RPMI8226 (cell line): ENCODE measurements at places on chromosomes 6 and 20.

- DNase-seq, result no peak
These were observed 12.4 kb downstream of the GRM1 start for GRCh38 chr6:146041282-146041681.

- DNase-seq, result peak; percentile 87
These were observed 3.0 kb upstream of the FOXO3 start for GRCh38 chr6:108557494-108558371.

DNA sequence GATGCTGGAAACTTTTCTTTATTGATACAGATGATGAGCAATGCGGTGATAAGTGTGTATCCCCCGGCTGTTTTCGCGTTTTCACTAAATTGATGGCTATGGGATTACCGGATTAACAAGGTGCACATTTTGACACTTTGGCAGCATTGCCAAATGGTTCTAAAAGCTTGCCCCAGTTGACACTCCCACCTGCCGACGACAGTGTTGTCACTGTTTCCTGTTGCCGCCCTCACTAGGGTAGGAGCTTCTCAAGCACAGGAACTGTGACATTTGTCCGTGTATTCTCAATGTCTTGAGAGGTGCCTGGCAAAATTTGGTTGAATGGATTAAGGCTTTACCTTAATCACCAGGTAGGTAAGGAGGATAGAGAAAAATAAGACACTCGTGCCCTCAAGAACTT, 9.8 kb upstream of the MAPK13 start:
- DNase-seq, result no peak

DNA sequence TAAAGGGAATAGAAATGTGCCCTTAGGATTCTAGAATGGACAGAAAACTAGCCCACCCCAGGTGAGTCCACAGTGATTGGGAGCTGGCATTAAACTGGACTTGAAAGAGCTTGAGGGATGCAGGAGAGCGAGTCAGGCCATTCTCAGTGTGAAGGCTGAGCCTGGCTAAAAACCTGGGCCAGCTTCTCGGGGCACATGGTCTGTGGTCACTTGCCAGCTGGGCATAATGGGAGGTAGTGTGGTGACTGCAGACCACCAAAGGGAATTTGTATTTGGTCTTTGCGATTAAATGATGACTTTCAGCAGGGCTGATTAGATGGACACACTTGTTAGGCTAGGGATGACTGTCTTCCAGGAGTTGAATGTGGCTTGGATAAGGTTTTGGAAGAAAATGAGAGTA, 71.3 kb downstream of the TULP4 start:
- DNase-seq, result no peak

GRCh38 chr6:40788661-40789655, 201.8 kb upstream of the LRFN2 start:
- no peak for DNase-seq

DNA sequence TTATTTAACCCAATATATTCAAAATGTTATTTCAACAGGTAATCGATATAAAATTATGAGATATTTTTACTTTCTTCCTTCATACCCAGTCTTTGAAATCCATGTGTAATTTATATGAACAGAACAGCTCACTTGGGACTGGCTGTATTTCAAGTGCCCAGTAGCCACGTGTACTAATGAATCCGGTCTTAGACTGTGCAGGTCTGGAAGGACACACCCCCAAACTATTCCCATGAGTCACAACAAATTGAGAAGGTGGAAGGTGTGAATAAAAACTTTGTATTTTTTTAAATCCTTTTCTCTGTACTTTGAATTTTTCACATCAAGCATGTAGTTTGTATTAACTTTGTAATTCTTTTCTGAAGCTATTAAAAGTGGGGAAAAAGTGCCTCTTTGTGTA, 2.8 kb downstream of the UNC5CL start:
- no peak for DNase-seq

DNA sequence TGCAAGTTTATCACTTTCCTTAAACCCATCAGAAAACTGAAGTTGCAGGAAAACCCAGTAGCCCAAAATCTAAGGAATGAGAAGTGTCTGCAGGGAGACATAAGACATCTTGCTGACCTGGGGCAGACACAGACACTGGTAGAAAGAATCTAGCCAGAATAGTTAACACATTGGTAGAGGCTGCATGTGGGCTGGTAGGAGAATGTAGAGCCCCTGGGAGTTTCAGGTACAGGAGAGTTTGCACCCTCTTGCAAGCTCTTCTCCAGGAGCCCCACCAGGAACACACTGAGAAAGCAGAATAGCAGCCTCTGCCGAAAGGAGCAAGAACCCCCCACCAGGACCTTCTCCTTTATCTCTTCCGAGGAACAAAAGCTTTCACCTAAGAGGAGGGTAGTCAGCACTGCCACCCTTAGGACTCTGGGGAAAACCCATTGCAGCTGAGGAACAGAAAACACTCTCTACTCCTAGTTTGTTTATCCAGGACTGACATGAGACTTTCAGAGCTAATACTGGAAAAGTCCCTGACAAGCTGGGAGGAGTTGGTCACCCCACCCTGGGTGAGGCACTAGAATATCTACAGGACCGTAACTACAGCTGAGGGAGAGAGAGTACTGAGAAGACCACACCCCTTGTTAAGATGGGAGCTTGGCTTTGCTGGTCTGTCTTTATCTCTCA, 10.5 kb upstream of the OGFRL1 start:
- DNase-seq, result peak; percentile 24

DNA sequence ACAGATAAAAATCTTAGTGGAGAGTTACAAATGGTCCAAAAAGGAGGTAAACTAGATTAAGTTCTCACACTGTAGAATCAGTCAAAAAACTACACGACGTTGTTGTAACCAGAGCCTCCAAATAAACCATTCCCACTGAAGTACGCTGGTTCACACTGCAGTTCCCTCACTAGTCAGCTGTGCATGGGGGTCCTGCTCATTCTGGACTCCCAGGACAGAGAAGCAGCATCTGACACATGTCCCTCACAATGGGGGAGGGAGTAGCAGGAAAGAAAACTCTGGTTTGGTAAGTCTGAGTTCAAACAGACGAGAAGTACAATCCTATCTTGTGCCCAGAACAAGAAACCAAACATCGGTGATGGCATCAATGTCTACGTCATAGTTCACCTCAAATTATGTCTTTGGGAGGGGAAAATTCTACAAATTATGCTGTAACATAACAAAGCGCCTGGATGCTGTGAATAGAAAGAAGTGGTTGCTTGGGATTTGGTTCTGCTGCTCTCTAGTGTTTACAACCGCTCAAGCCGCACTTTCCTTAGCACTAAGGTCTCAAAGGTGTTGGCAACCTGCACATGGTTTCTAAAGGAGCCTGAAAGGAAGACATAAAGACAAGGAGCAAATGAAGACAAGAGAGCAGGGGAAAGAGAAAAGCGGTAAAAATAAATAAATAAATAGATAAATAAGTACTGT, 208.0 kb downstream of the GMDS start:
- DNase-seq, result no peak

DNA sequence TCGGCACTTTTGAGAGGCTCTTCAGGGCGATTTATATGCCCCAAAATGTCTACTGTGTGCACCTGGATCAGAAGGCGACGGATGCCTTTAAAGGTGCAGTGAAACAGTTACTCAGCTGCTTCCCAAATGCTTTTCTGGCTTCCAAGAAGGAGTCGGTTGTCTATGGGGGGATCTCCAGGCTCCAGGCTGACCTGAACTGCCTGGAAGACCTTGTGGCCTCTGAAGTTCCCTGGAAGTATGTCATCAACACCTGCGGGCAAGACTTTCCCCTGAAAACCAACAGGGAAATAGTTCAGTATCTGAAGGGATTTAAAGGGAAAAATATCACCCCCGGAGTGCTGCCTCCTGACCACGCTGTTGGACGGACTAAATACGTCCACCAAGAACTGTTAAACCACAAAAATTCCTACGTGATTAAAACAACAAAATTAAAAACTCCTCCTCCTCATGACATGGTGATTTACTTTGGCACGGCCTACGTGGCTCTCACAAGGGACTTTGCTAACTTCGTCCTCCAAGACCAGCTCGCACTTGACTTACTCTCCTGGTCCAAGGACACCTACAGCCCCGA, 8.2 kb downstream of the GCNT2 start:
- DNase-seq, result no peak
